ENCODE measurements at places on chromosomes 4 and X. TPM values are rescaled to one million over a fixed set of nuclear protein-coding genes. Genes with fewer than 3 reads are reported as not detected.
A peak's percentile ranks its signal among the peaks of the same experiment; 100 is the strongest.

SLC10A4 gene
- total RNA-seq, result not detected

NPY2R gene
- total RNA-seq, result not detected

SRPX gene
- total RNA-seq, result 34.8 TPM

DNA sequence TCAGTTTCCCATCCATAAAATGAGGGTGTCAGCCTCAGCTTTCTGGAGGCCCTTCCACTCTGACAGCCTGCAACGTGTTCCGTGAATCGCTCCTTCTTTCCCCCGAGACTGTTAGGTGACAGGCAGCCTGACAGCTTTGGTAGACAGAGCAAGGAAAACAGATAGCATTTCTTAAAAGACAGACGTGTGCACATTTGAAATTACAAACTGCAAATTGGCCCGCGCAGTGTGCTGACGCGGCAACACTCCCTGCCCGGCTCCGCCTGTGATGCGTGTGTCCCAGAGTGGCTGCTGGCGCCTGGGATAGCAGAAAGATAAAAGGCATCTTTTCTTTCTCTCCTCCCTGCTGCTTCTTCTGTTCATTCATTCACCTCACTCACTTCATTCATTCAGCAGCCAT, 245.3 kb downstream of the AFAP1 start:
- DNase-seq, result no peak

- no peak for DNase-seq
These were observed 46.8 kb downstream of the RGS12 start for GRCh38 chr4:3339577-3339976.

BCORL1 gene
- total RNA-seq, result 5.8 TPM

DNA sequence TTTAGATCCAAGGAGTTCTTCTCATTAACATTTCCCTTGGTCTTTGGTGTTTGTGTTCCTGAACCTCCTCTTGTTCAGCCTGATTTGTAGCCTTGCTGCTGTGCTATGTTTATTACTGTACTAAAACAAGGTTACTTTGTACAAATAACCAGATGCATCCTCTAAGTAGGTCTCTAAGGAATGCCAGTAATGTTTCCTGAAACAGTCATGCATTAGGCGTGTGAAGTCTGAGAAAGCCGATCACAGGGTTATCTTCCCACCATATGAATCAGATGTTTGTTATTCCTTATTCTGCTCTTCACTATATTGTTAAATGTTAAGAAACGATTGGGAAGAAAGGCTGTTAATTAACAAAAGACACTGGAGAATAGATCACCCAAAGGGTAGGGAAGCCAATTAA, 66.9 kb downstream of the GALNTL6 start:
- no peak for DNase-seq

DNA sequence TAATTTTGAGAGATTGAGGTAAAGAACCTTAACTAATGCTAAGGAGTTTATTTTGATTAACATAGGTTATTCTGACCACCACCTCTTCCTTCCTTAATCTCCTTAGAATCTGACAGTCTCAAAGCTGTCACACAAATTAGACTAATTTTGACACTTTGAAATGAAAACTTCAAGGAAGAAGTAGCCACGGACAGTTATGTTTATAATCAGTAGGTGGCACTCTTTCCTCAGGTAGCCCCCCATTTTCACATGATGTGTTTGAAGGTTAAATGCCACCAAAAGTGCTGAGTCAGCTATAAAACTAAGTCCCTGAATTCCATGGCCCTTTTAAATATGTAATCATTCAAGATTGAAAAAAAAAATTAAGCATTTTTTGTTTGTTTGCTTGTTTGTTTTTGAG, 22.4 kb downstream of the TMEM33 start:
- no peak for DNase-seq

GRCh38 chr4:139816856-139817255, 151.2 kb downstream of the MGST2 start:
- DNase-seq, result no peak

GRCh38 chrX:123481913-123482851, 250.7 kb downstream of the THOC2 start:
- no peak for DNase-seq

GRCh38 chr4:160927311-160927710, 1236.5 kb downstream of the FSTL5 start:
- DNase-seq, result no peak

GRCh38 chr4:101020956-101021355, 326.4 kb downstream of the PPP3CA start:
- DNase-seq, result no peak

DNA sequence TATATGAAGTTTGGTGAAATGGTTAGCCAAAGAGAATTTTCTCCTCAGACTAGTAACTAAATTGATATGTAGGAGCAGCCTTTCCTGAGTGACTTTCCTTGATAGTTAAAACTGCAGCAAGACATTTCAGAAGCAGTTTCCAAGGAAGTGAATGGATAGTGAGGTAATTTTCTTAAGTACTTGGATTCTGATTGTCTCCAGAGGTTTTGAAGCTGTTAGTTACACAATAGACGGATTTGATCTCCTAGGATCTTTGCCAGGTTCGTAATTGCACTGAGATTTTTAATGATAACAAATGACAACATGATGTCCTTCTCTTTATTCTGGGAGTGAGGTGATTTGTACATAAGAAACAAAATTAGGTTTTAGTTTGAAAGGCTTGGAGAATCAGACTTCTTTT, 29.2 kb downstream of the PRRG1 start:
- DNase-seq, result no peak

GRCh38 chrX:49761481-49761880, 65.7 kb upstream of the PAGE1 start:
- no peak for DNase-seq

GRCh38 chr4:112532267-112532666, 16.3 kb upstream of the NEUROG2 start:
- DNase-seq, result no peak

P2RY10 gene
- not detected for total RNA-seq

ZNF732 gene
- not detected for total RNA-seq

- no peak for DNase-seq
These were observed 291.7 kb downstream of the EVC2 start for GRCh38 chr4:5416637-5417036.

GRCh38 chr4:18631586-18631985, 610.0 kb upstream of the LCORL start:
- DNase-seq, result no peak

GRCh38 chr4:24470666-24471485, 113.5 kb downstream of the DHX15 start:
- peak; percentile 25 for DNase-seq

TMEM184C gene
- total RNA-seq, result 21.1 TPM

- no peak for DNase-seq
These were observed 20.4 kb upstream of the WAS start for GRCh38 chrX:48663241-48663640.

TMPRSS11B gene
- total RNA-seq, result not detected

DNA sequence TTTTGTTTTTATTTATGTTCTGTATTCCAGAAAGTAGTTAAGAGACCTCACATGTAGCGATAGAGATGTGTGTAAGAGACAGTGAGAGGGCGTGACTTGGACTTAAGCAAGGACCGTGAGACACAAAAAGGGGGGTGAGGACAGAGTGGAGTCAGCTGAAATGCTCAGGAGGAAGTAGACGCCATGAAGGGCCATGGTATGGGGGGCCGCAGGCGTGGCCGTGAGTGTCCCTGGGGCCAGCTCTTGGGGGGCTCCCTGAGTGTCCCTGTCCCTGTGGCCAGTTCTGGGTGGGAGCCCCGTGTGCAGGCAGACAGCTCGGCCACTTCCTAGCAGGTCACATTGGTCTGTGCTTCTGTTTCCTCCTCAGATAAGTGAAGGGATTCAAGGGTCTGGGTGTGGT, 23.0 kb upstream of the MSANTD1 start:
- DNase-seq, result no peak

- no peak for DNase-seq
These were observed 683 bp downstream of the MAN2B2 start for GRCh38 chr4:6575503-6576240.

DNA sequence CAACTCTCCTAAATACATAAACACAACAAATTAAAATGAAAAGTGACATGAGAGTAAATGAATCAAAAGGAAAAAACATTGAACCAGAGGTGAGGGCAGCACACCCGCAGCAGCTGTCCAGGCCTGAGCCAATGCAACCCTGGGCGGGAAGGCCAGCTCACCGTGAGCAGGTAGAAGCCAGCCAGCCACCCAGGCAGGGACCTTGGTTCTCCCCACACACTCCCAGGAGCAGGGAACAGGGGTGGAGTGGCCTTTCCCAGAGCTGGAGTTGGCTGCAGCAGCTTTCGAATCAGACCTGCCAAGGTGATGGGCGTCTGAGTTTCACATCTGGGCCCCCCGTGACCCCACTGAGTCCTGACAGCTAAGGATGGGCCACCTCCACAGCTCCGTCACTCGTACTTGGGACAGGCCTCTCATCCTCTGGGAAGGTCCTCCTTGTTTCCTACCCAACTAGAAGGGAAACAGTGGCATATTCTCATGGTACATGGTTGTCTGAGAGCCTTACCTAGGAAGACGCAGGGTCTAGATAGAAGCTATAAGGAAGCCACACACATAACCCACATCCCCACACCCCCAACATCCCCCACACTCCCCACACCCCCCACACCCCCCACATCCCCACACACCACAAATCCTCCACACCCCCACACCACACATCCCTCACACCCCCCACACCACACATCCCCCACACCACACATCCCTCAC, 172.2 kb downstream of the DCLK2 start:
- DNase-seq, result no peak

ELF4 gene
- total RNA-seq, result 1.8 TPM

- DNase-seq, result no peak
These were observed 181.5 kb downstream of the GC start for GRCh38 chr4:71602289-71602900.

TIMM17B gene
- total RNA-seq, result 68.6 TPM

ARHGAP6 gene
- total RNA-seq, result 4.6 TPM

PRDM5 gene
- total RNA-seq, result 14.4 TPM

- DNase-seq, result no peak
These were observed 44.1 kb upstream of the FRMD7 start for GRCh38 chrX:132171881-132172280.

HPSE gene
- 0.92 TPM for total RNA-seq

GRCh38 chr4:68995292-68995691, 43.7 kb upstream of the UGT2A3 start:
- DNase-seq, result no peak

DNA sequence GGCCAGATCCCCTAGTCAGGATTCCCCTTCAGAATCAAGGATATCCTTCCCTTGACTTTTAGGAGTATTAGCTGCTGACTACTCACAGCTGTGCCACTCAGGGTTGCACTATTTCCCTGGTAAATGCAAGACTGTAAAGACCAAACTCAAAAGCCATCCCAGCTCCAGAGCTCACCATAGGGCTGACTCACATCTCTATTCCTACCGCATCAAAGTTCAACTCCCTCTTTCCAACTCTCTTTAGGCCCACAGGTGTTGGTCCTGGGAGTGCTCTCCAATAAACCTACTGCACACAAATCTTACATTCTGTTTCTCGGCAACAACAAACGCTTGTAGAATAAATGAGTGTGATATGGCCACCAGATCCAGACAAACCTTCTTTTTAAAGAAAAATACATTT, 109.6 kb downstream of the PPP3CA start:
- DNase-seq, result no peak

All from heart right ventricle (tissue), 16 donors.